ENCODE measurements at places on chromosomes 11 and 22.

GRCh38 chr11:72591785-72592502, 82.3 kb downstream of the PDE2A start:
- DNase-seq = no peak

DNA sequence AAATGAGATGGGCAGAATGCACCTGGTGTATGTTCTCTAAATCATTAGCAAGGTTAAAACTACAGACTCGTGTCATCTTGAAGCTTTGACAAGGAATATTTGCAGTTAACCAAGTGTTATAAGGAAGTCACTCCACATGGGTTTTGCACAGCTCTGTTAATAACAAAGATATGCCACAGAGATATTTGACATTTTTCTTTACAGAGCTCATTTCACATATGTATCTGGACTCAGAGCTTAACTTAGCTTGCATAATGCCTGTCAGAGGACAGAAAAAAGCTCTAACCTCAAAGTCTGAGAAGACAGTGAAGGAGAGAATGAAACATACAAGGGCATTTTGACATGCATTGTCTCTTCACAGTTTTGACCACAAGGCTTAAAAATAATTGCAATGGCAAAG, 105.5 kb downstream of the C11orf87 start:
- no peak for DNase-seq

- no peak for DNase-seq
Observed at GRCh38 chr22:33028234-33028633, 29.9 kb downstream of the SYN3 start.

- DNase-seq = no peak
Observed at GRCh38 chr11:7418061-7418460, 67.2 kb upstream of the OLFML1 start.
